ENCODE measurements at places on chromosomes 2 and 18.

DNA sequence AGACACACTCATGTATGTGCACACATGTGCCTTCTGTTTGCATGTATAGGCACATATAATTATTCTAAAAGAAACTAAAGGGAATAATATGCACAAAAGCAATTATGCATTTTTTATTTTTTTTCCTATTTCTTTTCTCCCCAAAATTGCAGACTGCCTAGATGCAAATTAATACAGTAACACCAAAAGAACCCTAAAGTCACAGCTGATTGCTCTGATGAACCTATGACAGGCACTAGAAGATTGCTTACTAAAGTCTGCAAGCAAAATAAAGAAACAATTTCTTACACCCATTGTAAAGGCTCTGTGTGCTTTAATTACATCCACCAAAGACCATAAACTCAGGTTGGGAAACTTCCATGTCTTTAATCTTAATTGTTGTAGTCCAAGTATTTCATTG lies 7.7 kb upstream of the EML4 start:
- DNase-seq, result no peak

GRCh38 chr2:160010361-160011145 lies 51.9 kb downstream of the PLA2R1 start:
- DNase-seq, result no peak

DNA sequence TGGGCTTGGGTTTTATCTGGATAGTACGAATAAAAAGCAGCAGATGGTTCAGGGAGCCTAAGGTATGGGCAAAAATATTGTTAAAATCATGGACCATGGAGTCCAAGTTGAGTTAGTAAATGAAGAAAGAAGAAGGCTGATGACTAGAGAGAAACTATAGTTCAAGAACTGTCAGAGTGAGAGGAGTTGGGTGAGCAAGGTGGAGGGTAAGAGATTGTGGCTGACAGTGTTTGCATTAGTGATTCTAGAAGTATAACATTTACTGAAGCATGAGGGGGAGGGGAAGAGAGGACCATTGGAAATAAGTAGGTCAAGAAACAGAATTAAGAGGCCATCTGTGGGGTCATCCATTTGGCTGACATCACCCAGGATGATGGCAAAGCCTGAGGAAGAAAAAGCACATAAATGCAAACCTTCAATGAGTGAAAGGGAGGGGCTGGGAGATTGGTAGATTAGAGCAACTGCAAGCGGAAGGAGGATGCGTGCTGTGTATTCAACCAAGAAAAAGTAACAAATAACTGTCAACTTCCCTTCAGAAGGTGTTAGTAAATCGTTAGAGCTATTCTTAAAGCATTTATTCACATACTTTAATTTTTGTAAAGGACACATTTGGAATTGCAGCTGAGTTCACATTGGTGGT lies 392.8 kb downstream of the TSN start:
- DNase-seq, result no peak

DNA sequence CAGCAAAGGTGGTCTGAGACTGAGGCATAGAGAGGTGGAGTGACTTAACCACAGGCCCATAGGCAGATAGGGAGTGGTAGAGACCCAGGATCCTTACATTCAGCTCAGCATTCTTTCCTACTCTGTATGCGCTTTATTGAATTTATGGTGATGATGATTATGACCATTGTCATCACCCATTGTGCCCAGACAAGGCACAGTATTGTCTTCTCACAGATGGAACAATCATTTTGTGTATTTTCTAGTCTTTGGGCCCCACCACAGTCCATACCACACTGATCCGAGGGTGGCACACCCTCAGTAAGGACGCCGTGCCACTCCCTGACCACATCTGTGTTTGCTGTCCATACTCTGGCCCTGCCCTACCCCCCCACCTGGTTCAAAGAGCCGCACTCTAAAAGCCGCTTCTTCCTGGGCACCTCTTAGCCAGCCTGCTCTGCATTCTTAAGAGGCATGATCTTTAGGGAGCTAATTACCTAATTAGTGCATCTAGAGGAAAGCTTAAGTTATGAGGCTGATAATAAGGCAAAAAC lies 179.6 kb upstream of the SMAD2 start:
- DNase-seq, result no peak

DNA sequence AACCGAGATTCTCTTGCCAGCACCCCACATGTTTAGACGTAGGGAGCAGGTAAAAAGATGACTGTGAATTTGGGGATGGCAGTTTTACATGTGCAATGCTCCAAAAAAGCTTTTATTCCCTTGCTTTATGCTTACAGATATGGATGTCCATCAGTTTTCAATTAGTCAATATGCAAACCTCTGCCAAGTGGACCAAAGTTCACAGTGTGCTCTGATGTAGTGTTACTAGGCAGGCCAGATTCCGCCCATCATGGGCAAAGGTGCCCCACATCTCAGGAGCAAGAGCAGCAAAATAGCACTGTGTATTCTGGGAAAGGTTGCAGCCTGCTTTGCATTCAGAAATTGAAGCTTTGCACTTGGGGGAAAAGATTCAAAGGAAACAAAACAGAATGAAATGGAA lies 329.7 kb upstream of the ZEB2 start:
- DNase-seq, result no peak

DNA sequence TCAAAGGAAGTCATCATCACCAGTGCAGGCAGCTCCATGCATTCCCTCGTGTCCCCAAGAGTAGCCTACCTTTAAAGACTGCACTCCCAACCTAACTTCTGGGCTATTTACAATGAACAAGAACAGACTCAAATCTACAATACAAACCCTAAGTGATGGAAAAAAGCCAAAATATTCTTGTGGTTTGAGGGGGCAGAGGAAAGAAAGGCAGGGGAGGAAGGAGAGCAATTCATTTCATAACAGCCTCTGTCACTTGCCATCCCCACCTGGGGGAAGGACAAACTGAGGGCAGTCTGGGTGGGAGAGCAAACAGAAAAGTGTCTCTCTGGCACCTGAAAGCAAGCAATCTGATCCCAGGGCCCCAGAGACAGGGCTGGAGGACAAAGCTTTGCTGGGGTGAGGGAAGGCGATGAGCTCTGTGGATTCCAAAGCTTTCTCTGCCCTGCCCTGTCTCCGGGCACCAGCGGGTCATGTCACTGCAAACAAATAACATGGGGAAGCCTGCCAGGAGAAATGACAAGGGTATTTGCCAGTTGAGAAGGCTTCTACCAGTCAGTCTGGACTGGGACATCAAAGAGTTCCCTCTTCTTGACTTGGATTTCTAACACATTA lies 528.0 kb upstream of the TNP1 start:
- no peak for DNase-seq

DNA sequence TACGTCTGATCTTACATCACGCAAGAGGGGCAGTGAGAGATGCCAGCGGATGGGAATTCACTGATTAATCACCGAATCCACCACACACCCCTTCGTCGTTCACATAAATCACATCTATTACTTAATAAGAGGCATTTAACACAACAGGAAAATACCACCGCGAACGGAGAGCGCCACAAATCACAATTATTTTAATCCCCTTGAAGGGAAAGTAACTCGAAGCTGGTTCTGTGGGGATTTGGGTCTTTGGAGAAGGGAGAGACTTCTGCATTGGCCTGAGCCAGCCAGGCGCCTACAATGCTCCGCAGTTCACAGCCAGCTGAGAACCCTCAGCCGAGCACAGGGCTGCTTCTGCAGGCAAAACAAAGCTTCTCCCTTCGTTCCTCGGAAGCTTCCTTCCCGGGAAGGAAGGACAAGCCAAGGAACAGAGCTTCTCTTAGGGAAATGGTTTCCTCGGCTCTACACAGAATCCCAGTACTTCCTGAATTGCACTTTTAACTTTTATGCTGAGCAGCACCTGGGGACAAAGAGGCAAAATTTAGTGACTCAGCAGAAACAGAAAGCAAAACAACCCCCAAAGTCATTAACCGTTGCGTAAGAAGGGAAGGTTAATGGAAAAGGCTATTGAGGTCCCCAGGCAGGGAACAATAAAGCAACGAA lies at the start of gene LRP1B:
Gene LRP1B, minus strand, starts transcription at position 7 of the 660 bp plus-strand sequence. CDS start 287 bp downstream, outside the sequence.
- DNase-seq, result peak; percentile 61

GRCh38 chr2:43438858-43439655 lies 156.8 kb downstream of the THADA start:
- no peak for DNase-seq
